ENCODE measurements at places on chromosomes 2 and 18.

DNA sequence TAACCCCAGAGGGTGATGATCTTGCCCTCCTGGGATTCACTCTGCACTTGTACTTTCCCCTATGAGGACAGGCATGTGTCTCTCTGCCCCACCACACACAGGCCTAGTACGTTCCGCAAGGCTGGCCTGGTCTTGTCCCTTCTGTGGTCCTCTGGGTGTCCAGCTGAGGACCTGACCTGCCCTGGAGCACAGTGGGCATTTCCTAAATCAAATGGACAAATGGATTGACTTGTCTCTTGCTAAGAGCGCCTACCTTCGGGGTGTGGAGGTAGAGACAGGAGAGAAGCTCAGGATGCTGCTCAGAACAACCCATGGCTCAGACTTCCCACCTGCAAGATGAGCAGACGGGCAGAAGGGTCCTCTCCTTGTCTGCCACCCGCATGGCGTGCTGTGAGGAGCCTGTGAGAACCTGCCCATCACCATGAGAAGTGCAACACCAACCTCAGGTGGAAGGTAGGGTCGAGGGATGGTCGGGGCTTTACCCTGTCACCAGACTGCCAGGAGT is 133.6 kb downstream of the MYCN start:
- DNase-seq, result no peak

- DNase-seq, result no peak
Measured at GRCh38 chr2:121382744-121383143, 97.7 kb upstream of the TFCP2L1 start.

GRCh38 chr18:3889803-3890202 is 439.8 kb downstream of the TGIF1 start:
- peak; percentile 34 for DNase-seq

DNA sequence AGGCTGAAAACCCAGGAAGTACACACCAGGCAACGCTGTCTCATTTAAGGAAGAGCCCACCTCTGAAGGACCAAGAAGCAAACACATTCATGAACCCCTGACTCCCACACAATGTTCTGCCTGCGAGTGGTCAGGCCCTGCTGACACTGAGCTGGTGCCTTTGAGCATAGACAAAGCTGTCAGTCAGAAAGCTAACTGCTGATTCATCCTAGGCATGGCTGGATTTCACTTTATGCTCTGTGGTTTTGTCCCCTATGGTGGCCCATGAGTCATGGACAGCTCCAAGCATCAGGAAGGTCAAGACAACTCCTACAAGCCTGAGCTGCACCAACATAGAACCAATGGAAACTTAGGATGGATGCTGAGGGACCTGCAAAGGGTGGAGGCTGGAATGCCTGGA is 78.9 kb downstream of the UXS1 start:
- DNase-seq, result peak; percentile 52

GRCh38 chr2:29450596-29451222 is 335.5 kb downstream of the CLIP4 start:
- DNase-seq, result no peak

GRCh38 chr2:136015699-136016098 is 30.3 kb upstream of the DARS1 start:
- no peak for DNase-seq

GRCh38 chr2:132416723-132417395 is at the start of gene GPR39:
TSS of gene GPR39 (plus strand) at chr2:132416805.
- no peak for DNase-seq

DNA sequence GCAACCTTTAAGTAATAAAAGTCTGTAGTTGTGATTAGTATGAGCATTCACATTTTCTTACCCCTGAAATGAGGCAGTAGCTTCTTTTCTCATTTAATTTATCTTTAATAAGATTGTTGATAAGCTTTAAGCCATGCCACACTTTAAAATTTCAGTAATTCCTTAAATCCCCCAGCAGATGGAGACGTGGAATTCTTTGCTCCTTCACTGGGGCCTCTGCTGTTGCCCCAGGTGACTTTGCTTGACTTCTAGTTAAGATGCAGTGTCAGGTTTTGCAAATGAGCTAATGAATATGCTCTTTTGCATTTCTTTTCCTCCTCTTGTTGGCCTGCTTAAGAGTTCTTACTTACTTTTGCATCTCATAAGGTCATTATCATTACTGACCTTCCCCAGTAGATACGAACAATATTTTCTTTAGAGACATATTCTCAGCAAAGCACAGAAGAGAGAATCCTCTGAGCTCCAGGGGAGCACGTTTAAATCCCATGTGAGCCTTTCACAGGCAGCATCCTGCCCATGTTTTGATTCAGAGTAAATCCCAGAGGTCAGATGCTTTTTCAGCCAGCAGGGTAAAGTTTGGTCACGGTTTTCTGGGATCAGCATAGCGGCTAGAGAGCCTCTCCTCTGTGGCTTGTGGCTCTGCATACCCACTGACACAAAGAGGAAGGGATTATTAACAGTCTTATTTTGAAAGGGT is 222.9 kb downstream of the PTPRM start:
- DNase-seq, result peak; percentile 60

DNA sequence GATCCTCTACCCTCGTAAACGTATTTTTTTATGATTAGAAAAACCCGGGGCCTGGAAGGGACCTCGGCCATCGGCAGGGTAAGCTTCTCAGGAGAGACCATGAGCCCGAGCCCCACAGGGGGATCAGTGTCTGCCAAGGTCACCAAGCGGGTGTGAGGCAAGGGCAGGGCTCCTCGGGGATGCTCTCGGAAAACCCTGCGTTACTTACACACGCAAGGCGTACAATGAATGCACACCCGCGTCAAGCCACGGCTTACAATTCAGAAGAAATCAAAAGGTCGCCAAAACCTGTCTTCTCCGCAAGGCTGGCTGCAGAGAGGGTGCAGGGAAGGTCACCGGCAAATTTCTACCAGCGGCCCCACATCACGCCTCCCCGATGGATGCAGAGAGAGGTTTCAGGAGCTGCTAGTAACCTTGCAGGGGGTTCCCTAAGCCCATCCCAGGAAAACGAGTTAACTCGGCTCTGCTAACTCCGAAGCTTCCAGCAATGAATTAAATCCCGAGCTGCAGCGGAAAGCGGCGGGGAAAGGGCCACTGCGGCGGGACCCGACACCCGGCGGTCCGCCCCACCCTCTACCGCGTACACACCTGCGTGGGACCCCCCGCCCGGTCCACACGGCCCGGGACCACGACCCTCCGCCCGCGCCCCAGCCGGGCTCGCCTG is 638 bp downstream of the ST3GAL5 start:
- DNase-seq, result no peak

DNA sequence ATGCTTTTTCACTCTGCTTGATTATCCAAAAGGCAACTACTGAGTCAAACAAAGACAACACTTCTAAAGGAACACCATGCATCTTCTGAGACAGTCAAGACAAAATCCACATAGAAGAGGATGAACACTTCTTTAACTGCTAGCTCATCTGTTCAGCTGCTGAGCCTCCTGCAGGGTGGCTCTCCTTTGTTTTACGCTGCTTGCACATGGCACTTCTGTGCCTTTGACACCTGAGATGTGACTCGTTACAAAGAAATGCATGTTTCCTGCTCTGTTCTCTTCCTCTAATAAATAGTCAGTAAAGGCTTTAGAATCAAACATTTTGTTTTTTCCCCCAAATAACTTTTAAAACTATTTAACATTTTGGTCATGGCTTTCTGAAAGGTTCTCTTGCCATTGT is 1129.4 kb downstream of the TDRD15 start:
- no peak for DNase-seq

DNA sequence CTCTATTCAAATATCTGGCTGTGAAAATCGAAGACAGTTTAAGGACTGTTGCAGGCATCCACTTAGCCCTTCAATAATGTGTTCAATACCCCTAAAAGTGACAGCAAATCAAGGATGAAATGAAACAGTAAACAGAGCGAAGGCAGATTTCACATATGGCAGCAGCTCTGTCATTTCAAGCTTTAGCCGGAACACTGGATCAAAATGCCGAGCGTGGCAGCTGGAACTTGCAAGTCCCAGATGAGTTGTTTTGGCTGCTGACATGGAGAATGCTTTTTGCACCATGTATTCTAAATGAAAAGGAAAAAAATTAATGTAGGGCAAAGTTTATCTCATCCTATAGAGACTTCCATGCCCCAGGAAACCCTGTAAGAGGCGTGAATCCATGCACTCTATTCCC is 18.0 kb downstream of the LRRC30 start:
- DNase-seq, result no peak

DNA sequence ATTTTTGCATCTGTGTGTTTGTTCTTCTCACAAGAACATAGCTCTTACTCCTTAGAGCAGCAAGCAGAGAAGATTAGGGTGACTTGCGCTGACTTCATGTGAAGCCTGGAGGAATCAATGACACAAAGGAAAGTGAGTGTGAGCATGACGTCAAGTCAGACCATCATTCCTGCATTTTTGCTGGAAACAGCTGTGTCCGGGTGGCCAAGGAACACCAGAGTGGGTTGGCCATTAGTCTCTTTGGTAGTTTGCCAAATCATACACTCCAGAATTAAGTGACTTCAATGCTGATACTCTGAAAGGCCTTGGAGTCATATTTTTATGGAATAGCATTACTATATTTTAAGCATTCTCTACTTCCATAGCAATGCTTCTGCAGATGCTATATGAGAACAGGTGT is 597.2 kb downstream of the DCDC2C start:
- DNase-seq, result no peak

DNA sequence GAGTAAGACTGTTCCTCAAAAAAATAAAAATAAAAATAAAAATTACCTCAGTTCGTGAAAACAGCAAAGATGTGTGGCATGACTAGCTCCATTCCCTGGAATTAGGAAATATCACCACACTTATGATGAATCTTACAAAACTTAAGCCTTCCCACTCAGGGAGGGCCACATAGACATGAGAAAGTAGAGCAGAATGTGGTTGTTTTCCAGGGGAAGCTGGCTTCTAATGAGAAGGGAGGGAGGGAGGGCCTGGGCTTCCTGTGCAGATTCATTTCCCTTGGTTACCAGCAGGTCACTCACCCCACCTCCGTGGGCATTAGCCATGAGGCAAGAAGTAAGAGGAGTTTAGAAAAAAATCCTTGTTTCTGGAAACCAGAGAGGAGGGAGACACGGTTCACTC is 95.9 kb upstream of the RMDN2 start:
- peak; percentile 87 for DNase-seq

DNA sequence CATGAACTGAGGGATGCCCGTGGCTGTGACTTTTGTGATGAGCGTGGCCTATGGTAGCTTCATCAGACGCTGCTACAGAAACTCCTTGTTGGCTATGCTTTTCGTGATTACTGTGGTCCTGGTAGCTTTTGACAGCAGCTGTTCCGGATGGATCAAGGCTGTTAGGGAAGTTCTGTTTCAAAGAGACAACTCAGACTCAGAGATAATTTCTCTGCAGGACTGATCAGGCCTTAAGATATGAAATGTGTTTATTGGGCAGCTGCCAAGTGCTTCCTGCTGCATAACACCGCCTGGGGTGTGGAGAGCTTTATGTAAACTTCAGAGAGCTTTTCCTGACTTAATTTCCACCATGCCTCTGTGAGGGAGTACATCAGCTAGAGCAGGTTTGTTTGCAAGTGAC is 243.8 kb downstream of the TSN start:
- DNase-seq, result no peak

DNA sequence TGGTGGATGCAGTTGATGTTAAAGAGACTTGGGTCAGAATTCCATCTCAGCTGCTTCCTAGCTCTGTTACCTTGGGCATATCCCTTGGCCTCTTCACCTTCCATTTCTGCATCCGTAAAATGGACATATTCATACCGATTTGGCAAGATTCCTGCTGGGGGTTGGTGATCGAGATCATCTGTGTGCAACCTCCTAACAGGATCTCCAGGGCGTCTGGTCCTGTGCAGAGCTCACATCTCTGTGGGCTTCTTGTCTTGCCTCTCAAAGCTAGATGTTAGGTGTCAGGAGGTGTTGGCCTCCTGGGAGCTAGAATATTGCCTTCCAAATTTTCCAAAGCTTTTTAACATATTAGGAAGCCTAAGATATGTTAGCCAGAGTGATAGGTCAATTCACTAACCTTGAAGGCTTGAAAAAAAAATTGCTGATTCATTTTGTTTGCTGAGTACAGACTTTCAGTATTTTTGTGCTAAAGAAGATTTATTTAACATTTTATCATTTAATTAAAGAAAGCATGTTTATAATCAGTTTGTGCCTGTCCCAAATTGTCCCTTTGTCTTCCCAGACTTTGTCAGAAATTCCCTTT is 69.7 kb upstream of the ZNF516 start:
- peak; percentile 31 for DNase-seq

- DNase-seq, result no peak
Measured at GRCh38 chr2:220674033-220674432, 898.1 kb downstream of the EPHA4 start.

DNA sequence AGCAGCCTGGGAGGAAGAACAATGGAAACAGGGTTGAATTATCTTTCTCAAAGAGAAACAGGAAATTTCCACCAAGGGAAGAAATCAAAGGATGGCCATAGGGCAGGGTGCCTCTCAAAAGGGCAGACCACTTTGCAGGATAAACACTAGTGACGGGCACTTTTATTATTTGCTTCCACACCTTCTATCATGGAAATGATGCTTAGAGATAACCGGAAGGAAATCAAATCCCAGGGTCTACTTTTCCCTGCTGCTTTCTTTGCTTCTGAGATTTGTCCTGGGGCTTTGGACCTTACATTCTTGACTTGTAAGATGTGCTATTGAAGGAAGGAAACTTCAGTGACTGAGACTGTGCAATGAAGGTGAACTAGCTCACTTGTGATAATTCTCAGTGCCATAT is 1.1 kb upstream of the SCN9A start:
- DNase-seq, result no peak

GRCh38 chr2:127551221-127551930 is 15.9 kb downstream of the MYO7B start:
- DNase-seq, result no peak

GRCh38 chr2:639703-640102 is 37.5 kb downstream of the TMEM18 start:
- no peak for DNase-seq

DNA sequence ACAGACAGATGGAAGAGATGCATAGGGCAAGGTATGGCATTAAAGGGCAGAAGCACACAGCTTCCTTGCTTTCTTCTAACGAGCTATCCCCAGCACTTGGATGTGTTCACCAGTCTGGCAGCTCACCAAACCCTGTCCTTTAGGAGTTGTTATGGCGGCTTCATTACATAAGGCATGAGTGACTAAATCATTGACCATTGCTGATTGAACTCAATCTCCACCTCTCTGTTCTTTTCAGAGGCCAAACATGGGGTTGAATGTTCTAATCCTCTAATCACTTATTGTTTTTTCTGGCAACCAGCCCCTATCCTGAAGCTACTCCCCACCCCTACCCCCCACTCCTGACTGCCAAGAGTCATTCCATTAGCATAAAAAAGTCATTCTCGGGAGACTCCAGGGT is 301.8 kb downstream of the XIRP2 start:
- no peak for DNase-seq
